Endodermal cell (in vitro differentiated cells): ENCODE measurements at places on chromosomes 13 and 19.

- H3K4me3 ChIP-seq = no peak overlapping the region
- peak; percentile 94 for DNase-seq
Measured at GRCh38 chr19:38142176-38143035, 81.6 kb downstream of the DPF1 start.

DNA sequence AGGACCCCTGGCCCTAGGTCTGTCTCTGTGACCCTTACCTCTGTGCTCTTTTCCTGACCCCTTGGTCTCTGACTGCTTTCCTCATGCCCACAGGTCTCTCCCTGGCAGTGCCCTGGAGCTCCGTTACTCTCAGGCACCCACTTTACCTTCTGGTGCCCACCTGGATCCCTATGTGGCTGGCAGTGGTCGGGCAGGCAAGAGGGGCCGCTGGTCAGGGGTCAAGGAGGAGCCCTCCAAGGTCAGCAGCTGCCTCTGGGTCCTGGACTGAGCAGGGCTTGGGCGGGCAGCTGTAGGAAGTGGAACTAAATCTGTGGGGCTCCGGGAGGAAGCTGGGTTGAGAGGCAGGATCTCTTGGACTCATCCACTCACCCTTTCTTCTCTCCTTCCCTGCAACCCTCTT is 16.3 kb downstream of the PPFIA3 start:
- no peak for DNase-seq
- H3K36me3 ChIP-seq = no peaks in the 10 kb centered on the region
- no peaks in the 10 kb centered on the region for H3K4me1 ChIP-seq

- DNase-seq = peak; percentile 93
- no peak overlapping the region for H3K4me3 ChIP-seq
- no peaks in the 10 kb centered on the region for H3K27me3 ChIP-seq
Measured at GRCh38 chr19:11203194-11204075, 6.1 kb upstream of the KANK2 start.

- H3K4me1 ChIP-seq = peaks cover 16% of the 10 kb centered on the region
- H3K27me3 ChIP-seq = no peaks in the 10 kb centered on the region
- no peak overlapping the region for H3K27ac ChIP-seq
- no peaks in the 10 kb centered on the region for H3K36me3 ChIP-seq
- H3K4me3 ChIP-seq = no peak overlapping the region
Measured at GRCh38 chr19:42440357-42441048, 2.2 kb downstream of the CXCL17 start.

GRCh38 chr19:27738569-27739193 is 1474.3 kb downstream of the UQCRFS1 start:
- no peaks in the 10 kb centered on the region for H3K36me3 ChIP-seq
- no peaks in the 10 kb centered on the region for H3K4me1 ChIP-seq
- no peak overlapping the region for H3K4me3 ChIP-seq
